ENCODE measurements at places on chromosomes 1 and 21.

DNA sequence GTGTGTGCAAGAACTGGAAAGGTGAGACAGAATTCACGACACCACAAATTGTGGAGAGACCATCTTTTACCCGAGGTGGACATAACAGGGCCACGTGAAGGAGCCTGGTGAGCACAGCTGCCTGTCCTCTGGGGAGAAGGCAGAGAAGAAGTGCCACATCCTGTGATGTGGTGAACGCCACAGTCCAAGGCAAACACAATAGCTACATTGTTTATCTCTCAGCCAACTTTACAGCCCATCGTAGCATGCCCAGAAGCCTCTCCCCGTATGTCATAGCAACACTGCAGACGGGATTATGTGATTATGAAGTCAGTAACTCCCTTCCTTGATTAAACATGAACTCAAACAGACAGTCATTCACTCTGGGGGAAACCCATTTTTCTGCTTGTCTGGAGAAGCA, 612.2 kb downstream of the SMYD3 start:
- DNase-seq: no peak

DNA sequence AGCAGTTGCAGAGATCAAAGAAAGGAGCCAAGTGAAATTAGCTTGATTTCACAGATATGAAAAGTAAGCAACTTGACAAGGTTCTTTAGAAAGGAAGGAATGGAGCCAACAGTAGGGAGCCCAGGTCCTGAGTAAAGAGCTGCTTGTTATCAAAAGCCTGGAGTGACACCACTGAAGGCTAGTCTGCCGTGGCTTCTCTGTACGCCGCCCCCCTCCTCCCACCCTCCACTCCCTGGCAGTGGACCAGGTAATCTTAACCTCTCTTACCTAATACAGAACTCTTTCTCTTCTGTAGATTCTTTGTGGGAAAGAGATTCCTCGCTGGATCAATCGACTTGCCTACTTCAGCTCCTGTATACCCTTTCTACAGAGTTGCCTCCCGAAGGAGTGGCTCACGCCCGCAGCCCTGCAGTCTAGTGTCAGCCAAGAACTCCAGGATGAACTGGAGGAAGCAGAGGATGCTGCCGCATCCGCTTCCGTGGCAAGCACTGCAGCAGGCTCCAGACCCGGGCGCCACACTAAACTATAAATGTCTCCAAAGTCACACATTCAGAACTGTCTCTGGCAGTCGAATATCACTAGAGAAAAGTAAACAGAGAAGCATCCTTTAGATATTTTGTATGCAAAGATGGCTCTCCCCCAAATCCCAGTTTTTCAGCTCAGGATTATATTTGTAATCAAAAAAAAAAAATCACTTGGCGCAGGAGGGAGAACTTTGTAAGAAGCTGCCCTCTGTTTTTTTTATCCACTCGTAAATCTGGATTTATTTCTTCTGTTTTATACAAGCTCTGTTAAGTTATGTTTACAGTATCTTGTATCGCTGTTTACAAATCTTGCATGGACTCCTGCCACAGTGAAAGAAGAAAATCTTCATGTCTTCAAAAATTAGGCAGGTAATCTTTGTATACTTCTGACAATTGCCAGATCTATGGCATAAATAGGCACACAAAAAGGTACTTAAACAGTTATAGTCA, 52.6 kb downstream of the DESI2 start:
- DNase-seq: no peak

DNA sequence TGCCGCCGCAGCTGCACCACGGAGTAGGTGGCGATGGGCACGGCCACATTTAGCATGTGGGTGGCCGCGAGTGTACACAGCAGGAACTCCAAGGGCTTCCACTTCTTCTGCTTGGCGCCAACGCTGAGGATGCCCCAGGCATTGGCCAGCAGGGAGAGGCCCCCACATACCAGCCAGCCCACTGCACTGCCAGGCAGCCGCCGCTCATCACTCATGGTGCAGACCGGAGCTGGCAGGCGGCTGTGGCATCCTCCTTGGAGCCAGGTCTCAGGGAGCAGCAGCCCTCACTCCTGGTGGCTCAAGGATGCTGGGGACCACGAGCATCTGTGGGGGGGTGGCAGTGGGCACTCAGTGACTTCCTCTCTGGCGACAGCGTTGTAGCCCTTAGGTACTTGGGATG, 6.2 kb downstream of the GPR153 start:
- no peak for DNase-seq

- DNase-seq: peak; percentile 90
Observed at GRCh38 chr1:150561254-150561973, 12.2 kb downstream of the ADAMTSL4 start.

DNA sequence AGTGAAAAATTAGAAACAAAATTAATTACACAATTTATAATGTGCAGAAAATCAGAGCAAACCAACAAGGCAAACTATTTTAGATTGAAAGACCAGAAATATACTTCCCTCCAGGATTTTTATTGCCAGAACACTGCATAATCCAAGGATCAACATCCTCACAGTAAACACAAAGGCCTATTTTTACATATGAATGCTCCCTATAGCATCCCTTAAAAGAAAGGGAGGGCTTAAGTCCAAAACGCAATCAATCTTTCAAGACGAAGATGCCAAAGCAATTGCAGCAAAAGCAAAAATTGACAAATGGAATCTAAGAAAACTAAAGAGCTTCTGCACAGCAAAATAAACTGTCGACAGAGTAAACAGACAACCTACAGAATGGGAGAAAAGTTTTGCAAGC, 18.6 kb upstream of the CHIA start:
- DNase-seq: no peak

DNA sequence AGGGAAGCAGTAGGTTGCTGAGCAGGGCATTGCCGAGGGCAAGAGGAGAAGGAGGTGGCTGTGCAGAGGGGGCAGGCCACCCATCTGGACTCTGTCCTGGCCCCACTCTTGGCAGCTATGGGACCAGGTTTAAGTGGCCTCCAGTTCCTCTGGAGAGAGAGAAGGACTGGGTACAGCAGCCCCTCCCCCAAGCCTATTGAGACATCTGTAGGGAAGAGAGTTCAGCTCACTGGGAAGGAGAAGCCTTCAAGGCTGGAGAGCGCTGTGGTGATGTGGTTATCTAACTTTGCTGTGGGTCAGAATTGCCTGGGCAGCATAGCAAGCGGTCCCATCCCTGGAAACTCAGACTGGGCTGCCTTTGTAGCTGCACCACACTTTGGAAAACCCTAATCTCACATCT, 93.9 kb downstream of the KCNJ15 start:
- DNase-seq: no peak

- peak; percentile 15 for DNase-seq
Observed at GRCh38 chr1:19311503-19311930, 427 bp downstream of the AKR7A2 start.

DNA sequence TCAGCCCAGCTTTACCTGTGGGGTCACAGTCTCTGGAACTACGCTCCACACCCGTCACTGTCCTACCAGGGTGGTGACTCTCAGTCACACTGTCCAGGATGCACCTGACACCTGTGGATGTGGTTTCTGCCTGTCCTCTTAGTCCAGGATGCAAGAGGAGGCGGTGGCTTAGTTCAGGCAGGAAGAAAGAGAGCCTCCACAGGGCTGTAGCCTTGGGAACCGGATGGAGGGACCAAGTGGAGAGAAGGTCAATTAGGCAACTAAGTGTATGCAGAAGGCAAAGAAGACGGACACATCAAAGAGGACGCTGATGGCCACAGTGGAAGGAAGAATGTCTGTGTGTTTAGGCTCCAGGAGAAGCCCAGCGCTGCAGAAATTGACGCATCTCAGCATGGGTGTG, 153.9 kb upstream of the IRF2BP2 start:
- DNase-seq: no peak

DNA sequence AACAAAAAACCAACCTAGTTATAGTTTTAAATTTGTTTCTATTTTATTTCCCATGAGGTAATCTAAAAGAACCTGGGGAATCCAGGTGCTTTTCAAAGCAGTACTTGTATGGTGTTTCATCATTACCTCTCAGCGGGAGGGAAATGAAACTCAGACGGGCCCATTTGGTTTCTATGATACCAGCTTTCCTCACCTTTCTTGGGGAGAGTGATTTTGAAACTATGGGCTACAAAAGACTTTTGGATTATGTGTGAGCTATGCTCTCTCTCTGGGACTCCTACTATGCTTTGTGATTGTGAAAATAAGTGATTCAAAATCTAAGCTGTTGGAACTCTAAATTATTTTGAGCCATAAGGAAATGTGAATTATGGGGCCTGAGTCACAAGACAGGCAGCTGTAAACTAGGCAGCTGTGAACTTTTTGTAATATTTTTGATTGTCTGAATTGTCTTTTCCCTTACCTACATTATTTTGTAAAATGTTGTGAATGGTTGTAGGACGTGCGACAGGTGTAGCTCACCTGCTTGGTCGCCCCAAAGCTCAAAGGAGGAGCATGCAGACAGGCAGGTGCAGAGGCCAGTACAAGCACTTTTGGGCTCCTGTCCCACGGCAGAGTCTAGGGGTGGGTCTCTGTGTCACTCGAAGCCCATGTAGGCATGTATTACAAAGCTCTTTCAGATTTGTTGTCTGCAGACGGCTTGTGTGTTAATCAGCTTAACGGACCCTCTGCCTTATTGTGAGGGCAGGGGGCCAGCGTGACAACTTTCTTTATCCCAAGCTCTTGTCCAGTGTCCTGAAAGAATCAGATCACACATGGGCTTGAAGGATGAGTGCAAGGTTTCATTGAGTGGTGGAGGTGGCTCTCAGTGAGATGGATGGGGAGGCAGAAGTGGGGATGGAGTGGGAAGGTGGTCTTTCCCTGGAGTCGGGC, 64.8 kb upstream of the BACH1 start:
- DNase-seq: no peak

- no peak for DNase-seq
Observed at GRCh38 chr1:111909030-111909429, 80.4 kb downstream of the KCND3 start.

DNA sequence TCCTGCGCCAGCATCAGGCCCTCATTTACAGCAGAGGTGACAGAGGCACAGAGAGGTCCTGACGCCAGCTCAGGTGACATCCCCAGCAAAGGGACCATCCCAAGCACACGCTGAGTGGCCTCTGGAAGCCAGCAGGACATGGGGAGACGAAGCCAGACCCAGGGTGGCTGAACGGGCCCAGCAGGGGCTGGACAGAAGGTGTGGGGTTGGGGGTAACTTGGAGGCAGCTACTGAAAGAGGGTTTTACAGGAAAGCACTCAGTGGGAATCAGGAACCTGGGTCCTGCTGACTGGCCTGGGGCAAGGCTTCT, 1.6 kb upstream of the ARHGEF16 start:
- DNase-seq: no peak

- no peak for DNase-seq
Observed at GRCh38 chr1:100461222-100461621, 76.7 kb upstream of the GPR88 start.

- no peak for DNase-seq
Observed at GRCh38 chr1:234619794-234620247, 9.8 kb upstream of the IRF2BP2 start.

DNA sequence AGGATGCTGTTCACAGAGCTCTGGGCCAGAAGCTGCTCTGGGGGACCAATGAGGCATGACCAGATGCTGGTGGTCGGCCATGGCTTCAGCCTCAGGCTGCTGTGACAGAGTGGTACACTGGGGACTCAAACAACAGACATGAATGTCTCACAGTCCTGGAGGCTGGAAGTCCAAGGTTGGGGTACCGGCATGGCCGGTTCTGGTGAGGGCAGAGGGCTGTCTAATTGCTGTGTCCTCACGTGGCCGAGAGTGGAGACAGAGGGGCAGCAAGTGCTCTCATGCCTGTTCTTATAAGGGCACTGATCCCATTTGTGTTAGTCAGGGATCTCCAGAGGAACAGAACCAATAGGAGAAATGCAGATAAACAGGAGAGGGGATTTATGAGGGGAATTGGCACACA, 253.5 kb upstream of the C1orf174 start:
- no peak for DNase-seq

DNA sequence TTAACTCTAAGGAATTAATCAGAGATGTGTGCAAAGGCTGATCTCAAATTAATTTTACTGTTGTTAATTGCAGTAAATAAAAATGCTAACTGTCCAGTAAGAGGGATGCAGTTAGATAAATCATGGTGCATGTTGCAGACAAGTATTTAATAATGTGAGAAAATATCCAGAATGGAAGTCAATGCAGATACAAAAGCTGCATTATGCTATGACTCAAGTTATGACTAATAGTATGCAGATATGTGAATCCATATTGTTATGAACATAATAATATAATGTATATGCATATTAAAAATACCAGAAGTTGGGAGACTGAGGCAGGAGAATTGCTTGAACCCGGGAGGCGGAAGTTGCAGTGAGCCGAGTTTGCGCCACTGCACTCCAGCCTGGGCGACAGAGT, 21.4 kb downstream of the RNASEL start:
- no peak for DNase-seq

DNA sequence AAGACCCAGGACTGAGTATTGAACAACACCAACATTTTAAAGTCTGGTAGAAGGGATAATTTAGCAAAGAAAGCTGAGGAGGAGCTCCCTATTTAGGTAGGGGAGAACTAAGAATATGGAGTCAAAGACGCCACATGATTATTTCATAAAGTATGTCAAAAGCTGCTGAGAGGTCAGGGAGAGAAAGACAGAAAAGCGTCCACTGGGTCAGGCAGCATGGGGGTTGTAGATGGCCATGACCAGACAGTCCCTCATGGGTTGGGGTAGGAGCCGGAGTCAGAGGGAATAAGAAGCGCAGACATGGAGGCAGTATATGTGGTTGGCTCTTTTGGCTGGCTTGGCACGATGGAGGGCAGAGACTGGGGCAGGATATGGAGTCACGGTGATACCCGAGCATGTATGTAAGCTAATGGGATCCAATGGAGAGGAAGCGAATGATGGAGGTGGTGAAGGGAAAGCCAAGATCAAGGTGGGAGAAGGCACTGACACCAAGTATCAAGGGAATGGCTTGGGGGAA, 4.8 kb downstream of the C1orf115 start:
- no peak for DNase-seq

DNA sequence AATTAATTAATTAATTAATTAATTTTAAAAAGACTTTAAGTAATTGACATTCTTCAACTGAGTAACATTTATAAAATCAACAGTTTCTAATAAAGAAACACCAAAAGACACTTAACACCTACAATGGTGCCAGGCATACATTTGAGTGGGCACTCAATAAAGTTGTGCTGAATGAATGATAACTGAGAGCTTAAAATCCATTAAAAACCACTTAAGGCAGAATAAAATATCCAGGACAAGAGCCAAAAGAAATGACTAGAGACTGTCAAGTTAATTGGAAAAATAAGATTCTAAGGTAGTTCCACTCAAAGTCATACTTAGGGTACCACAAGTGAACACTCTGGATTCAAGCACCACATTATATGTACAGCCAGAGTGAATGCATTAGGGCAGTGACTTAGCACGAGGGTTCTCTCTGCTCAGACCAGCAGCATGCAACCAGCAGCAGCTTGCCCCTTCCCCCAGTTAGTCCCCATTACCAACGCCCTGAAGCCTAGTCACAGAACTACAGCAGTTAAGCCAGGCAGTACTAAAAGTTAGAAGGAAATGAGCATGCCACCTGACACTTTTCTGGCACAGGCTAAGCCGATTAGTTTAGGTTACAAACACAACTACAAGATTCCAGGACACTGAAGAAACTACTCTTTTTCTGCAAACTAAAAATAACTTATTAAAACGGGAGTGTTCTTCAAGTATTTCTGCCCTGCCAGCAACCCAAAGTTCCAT, 46.5 kb downstream of the LUZP1 start:
- DNase-seq: peak; percentile 19
